ENCODE measurements at places on chromosomes 7 and 10.

DNA sequence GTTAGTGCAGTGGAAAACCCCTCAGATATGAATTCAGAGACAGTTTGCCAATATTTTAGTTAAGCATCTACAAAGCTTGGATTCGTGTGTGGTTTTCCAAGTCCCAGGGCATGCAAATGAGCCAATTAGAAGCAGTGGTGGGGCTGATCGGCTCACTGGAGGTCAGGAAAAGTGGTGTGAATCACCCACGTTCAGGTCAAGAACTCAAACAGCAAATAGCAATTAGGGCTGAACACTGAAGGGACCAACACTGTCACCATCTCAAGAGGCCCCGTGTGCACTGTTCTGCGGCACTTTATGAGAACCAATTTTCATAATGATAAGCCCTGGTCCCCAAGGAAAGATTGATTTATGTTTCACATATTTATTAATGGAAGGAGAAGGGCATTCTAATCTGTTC is 68.9 kb downstream of the ADARB2 start:
- no peak overlapping the region for H3K27ac ChIP-seq
- no peak for DNase-seq
- no peaks in the 10 kb centered on the region for H3K4me1 ChIP-seq
- H3K36me3 ChIP-seq, result no peaks in the 10 kb centered on the region
- no peaks in the 10 kb centered on the region for H3K27me3 ChIP-seq

- no peak for DNase-seq
- H3K27me3 ChIP-seq, result peaks cover 14% of the 10 kb centered on the region
- H3K36me3 ChIP-seq, result no peaks in the 10 kb centered on the region
- no peak overlapping the region for H3K27ac ChIP-seq
- no peaks in the 10 kb centered on the region for H3K4me1 ChIP-seq
Observed at GRCh38 chr10:77226452-77226851, 411.2 kb downstream of the KCNMA1 start.

DNA sequence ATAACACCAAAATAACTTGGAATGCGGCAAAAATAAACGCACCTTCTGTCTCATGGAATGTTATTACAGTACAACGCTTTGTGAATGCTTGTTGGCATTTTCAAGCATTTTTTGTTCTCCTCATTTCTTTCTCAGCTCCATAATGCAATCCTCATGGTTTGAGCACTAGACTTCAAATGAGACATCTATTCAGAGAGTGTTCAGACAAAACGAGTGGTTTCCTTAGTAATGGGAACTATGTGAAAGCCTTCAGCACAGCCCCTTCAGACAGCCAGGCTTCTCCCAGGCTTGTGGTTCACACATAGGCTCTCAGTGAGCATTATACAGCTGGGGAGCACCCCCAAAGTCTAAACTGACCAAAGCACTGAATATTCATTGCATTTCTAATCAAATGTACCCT is 8.6 kb upstream of the LRRN3 start:
- peak overlapping the region; percentile 78 for H3K4me3 ChIP-seq
- H3K27ac ChIP-seq, result peak overlapping the region; percentile 99
- no peaks in the 10 kb centered on the region for H3K27me3 ChIP-seq
- no peak for DNase-seq

DNA sequence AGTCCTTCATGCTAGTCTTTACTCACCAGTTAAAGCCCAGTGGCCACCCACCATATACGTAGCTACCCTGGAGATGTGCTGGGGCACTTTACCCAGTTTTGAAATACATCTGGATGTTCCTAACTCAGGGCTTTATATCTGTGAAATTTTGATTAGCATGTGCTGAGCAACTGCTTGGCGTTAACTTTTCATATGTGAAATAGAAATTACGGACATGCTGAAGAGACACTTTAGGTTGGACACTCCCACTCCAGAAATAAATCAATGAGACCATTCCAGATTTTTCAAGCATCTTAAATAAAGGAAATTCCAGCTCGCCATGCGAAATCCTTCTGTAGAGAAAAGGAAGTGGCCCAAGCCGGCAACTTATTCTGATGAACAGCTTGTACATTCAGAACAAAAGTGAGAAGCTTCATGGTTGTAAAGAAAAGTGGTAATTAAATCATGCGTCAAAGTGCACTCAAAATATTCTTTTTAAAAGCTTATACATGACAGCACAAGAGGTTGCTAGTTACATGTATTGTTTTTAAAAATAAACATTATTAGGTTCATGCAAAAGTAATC is 153.5 kb upstream of the ITGB1 start:
- H3K4me3 ChIP-seq, result no peak overlapping the region
- DNase-seq, result no peak

DNA sequence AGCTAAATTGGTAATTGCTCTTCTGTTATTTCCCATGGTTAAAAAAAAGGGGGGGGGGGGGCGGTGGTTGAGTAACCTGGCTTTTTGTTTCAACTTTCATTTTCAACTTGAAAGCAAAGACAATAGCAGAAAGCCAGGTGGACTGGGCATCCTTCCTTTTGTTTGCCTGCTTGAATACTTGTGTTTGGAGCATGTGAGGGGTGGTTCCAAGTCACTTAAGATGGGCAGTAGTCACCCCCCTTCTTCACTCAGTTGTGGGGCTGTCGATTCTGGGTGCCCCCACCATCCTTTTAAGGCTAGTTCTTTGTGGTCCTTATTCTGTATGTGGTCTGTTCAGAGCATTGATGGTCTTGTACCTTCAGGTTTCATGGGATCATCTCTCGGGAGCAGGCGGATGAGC is 165.6 kb upstream of the PRR15 start:
- H3K27me3 ChIP-seq, result no peaks in the 10 kb centered on the region
- no peak overlapping the region for H3K27ac ChIP-seq
